ENCODE measurements at places on chromosomes 2 and 18.

GRCh38 chr2:538646-539045, 138.6 kb downstream of the TMEM18 start:
- DNase-seq: no peak

- DNase-seq: no peak
Observed at GRCh38 chr2:136126021-136126420, 8.1 kb upstream of the CXCR4 start.

- no peak for DNase-seq
Observed at GRCh38 chr2:203882551-203882950, 15.0 kb downstream of the CTLA4 start.

DNA sequence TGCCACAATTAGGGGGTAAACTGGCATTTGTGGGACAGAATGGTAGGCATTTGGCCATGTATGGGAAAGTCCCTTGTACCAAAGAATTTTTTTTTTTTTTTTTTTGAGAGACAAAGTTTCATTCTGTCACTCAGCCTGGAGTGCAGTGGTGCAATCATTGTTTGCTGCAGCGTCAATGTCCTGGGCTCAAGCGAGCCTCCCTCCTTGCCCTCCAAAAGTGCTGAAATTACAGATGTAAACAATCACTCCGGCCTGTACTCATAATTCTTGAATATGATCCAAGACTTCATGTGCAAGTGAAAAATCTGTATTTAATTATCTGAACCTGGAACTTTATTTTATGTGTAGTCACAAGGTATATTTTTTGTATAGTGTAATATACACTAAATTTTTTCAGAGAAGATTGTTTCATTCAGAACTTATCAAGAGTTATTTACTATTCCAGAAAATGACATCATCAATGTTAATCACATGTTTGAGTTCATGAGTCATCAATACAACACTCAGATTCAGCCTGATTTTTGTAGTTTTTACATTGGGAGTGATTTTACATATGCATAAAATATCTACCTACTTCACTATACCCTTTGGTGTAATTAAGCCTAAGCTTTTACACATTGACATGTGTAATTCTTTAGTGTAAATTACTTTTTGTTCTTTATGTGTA, 138.7 kb upstream of the L3MBTL4 start:
- DNase-seq: no peak

GRCh38 chr2:127174136-127174535, 46.0 kb downstream of the CYP27C1 start:
- DNase-seq: no peak

DNA sequence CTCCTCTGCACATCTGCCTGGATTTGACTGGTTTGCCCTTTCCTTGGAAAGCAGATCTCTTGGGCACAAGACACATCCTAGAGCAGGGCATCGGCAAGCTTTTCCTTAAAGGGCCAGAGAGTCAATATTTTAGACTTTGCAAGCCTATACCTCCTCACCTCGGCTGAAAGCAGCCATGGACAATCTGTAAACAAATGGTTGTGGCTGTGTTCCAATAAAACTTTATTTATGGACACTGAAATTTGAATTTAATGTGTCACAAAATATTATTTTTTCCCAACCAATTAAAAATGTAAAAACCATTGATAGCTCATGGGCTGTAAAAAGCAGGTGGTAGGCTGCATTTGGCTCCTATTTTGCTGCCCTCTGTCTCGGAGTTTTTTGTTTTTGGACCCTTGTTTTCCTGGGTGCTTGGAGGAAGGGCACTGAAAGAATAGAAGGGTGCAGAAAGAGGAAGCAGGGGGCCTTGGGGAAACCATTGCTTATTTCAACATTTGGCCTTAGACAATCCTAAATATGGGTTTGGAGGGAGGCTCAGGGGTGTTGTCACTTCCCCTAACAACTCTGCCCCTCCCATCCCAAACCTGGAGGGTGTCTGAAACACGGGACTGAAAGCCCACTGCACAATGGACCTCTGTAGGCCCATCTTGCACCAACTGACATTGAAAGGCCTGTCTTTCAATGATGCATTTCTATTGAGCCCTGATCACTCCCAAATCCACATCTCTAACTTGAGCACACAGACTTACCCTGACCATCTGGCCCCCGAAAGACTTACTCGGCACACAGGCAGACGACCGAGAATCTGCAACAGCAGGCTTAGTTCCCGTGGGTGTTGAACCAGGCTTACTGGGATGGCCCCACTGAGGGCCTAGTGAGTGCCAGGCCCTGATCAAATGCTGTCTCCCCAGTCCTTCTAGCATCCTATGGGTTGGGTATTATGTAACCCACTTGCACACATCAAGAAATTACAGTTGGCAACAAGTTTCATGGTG, 7.1 kb upstream of the ZFP36L2 start:
- no peak for DNase-seq

DNA sequence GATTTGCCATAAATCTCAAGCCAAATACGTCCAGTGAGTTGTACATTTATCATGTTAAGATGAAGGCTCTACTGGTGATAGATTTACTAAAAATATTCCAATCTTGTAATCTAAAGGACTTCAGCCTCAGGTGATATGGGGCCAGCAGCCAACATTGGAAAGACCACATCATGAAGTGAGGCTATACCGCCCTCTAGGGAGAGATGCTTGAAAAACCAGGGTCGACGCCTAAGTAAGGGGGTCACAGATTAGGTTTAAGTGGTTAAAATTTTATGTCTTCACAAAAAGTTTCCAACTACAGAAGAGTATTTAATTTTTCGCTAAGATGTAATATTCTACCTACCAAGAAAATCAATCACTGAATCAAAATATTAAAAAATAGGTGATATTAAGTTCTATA, 33.3 kb downstream of the DOCK10 start:
- no peak for DNase-seq

- DNase-seq: no peak
Observed at GRCh38 chr18:62152844-62153243, 34.0 kb downstream of the PIGN start.

- DNase-seq: no peak
Observed at GRCh38 chr2:133521146-133521745, 47.0 kb downstream of the NCKAP5 start.

- DNase-seq: no peak
Observed at GRCh38 chr2:239561446-239562001, 160.7 kb upstream of the HDAC4 start.

DNA sequence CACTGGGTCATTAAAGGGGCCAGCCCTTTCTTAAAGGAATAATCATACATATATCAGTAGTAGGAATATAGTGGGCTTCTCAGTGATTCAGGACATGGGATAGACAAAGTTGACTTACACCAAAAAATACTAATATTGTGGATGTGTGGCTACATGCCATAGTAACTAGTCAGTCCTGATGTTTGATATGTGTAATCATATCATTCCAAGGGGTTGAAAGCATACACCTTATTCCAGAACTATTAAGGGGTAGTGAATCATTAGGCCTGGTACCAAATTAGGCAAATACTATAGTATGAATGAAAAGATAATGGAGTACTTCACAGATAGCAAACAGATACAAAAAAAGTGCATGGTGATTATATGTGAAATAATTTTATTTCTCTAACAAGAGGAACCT, 814.9 kb upstream of the NRXN1 start:
- DNase-seq: no peak

DNA sequence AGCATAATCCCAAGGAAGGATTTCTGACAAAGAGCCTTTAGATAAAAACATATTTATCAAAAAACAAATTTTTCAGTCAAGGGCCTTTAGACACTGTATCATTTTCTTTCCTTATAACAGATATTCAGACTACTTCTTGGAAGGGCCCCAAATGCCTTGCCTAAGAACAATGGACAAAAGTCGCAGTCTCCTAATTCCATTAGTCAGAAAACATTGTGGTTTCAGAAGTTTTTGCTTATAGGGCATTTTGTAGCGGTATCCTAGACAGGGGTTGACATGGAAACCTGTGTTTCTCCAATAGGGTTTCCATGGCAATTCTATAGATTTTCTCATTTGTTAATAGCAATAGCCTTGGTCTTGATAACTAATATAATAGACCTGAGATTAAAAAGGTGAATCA, 36.7 kb upstream of the AGPS start:
- DNase-seq: peak; percentile 77

DNA sequence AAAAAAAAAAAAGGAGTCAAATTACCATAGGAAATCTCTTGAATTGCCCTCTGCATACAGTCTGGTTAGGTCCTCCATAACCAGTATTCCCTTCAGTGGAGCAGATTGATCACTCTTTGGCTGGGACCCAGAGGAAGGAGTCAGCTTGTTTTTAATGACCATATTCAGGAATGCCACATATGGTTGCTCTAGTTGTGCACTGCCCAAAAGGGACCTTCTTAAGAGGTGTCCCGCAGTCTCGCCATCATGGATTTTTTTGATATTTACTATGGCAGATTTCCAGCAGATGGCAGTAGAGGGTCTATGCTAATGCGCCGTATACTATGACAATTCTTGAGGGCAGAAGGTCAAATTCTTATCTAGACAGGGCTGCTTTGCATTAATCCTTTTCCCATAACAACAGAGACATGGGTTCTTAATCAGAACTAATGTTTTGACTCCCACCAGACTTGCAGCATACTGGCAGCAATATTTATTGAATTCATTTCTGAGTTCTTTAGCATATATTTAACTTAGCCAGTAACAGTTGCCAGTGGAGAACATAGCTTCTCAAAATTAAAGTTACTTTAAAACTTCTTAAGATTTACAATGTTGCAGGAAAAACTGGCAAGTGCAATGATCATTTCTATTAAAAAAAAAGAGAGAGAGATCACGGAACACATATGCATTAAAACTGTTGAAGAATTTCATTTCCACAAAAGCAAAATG, 31.8 kb upstream of the INPP4A start:
- DNase-seq: peak; percentile 44

DNA sequence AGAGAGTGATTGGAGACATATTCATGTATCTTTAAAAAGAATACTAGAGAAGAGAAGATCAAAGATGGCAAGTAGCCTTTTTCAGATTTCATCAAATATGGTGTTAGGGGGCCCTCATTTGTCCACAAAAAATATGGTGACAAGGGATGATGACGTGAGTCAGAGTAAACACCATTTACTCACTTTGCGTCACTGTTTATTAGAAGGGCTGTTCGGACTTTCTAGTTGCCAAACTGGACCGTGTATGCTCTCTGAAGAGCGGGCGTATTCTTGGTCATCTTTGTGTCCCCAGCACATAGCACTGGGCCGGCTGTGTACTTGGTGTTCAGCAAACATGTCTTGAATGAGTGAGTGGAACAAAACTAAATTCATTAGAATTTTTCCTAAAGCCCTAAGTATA, 37.5 kb downstream of the TTC39C start:
- DNase-seq: no peak

DNA sequence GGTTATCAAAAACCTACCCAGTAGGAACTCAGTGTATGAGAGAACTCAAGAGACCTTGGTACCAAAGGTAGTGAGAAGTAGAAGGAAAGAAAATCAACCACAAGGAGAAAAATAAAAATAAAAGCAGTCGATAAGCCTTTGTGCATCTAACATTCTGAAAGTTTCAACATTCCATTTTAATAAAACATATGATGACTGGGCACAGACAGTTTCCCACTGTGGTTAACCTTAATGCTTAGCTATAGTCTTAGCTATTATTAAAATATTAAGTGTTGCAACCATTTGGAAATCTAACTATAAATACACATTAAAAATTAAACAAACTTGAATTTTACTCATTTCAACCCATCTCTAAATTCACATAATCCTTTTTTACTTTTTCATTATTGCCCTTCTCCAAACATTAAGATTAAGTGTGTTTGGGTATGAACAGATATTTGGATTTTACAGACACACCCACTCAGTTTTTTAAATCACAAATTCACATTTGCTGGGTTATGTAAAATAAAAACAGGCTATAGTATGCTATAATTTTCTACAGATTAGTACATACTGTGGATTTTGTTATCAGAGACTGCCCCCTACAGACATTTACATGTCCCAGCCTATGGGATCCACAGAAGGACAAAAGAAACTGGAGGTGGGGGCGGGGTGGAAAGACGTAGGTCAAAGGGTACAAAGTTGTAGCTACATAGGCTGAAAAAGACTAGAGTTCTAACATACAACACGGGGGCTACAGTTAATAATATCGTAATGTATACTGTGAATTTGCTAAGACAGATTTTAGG, 32.8 kb downstream of the SRBD1 start:
- DNase-seq: no peak

GRCh38 chr2:217650716-217651360, 352.0 kb downstream of the TNS1 start:
- no peak for DNase-seq

DNA sequence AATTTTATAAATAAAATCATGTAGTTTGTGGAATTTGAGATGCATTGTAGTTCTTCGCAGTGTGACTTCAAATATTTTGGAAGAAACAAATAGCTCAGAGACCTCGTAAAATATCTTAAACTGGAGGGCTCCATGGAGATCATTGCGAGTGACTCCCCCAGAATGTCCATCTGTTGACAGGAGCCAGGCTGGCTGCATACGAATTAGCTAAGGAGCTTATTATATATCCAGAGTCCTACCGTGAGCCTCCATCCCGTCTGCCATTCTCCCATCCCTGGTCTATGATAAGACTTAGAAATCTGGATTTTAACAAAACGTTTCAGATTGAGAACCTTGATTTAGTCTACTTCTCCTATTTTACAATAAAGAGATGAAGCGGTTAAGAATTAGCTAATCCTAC, 80.2 kb downstream of the MSH2 start:
- no peak for DNase-seq

GRCh38 chr2:24448797-24449196, 42.3 kb upstream of the NCOA1 start:
- DNase-seq: no peak

GRCh38 chr2:143730155-143730952, 601.1 kb downstream of the ARHGAP15 start:
- no peak for DNase-seq

DNA sequence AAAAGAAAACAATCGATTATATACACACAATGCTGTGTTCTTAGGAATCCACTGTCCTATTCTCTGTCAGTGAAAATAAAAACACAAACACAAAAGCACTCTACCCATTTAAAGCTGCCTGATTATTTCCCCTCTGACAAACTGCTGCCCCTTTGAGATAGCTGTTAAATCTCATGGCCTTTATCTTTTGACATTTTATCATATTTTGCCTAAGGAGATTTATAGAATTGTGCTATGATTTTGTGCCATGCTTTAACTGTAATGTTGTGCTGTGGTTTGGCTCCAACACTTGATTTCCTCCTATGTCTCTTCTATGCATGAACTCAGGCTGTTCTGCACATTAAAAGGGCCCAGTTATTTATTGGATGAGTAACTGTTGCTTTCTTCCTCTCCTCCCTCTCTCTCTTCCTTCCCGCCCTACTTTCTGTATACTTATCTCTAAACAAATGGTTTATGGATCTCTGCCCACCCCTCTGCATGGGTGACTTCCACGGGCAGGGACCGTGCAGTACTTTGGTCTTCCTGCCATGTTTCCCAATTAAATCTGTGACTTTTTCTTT, 1096.6 kb downstream of the TSN start:
- no peak for DNase-seq

- no peak for DNase-seq
Observed at GRCh38 chr2:226788881-226789490, 10.6 kb downstream of the IRS1 start.

GRCh38 chr2:71950256-71951082, 197.2 kb downstream of the CYP26B1 start:
- DNase-seq: no peak

- DNase-seq: no peak
Observed at GRCh38 chr18:40420675-40421074, 1534.4 kb upstream of the PIK3C3 start.

GRCh38 chr2:21453723-21454450, 330.1 kb downstream of the TDRD15 start:
- no peak for DNase-seq

Measured in retinal pigment epithelial cell (primary cell).